ENCODE measurements at places on chromosomes 4 and X. TPM values are rescaled to one million over a fixed set of nuclear protein-coding genes. Genes with fewer than 3 reads are reported as not detected.

DNA sequence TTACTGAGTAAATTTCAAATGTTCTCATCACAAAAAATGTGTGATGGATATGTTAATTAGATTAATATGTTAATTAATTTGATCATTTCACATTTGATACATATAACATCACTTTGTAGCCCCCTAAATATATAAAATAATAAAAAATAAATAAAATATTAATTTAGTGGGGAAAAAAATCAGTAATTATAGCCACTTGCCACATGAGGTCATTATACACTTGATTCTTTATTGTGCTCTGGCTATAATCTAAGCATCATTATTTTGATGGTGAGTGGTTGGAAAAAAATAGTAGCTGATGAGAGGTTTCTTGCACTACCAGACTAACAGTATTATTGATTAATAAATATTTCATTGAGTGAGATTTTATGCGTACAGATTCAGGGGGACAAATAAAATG lies 57.4 kb downstream of the DCK start:
- DNase-seq: no peak

DNA sequence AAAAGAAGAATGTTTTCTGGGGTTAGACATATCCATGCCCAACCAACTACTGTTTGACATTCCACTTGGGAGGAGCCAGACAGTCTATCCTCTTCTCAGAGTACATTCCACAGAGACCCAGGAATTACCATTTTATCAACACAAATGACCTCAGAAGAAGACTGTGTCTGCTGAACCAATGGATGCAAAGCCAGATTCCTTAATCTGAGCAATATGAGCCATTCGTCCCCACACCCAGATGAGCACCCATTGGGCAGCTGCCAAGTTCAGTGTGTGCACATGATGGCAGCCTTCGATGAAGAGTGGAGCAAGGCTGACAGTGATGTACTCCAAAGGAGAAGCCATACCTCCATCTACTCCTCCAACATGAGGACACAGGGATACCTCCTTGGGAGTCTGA lies 111.3 kb downstream of the ZNF674 start:
- no peak for DNase-seq

DNA sequence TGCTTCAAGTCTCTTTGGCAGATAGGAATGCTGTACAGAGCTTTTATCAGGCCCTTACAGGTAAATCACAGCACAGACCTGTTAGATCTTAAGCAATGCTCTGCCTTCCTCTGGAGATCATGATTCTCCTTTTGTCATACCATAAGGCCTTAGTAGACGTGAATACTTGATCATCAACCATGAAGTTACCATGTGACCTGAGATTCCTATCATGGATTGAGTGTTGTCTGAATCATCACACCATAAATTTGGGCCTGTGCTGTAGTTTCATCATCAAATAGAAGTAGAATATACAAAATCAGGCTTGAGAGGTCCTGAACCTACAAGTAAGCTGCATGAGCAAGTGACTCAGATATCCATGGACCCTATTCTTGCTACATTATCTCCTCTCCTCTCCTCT lies 466.8 kb upstream of the INTU start:
- no peak for DNase-seq

DNA sequence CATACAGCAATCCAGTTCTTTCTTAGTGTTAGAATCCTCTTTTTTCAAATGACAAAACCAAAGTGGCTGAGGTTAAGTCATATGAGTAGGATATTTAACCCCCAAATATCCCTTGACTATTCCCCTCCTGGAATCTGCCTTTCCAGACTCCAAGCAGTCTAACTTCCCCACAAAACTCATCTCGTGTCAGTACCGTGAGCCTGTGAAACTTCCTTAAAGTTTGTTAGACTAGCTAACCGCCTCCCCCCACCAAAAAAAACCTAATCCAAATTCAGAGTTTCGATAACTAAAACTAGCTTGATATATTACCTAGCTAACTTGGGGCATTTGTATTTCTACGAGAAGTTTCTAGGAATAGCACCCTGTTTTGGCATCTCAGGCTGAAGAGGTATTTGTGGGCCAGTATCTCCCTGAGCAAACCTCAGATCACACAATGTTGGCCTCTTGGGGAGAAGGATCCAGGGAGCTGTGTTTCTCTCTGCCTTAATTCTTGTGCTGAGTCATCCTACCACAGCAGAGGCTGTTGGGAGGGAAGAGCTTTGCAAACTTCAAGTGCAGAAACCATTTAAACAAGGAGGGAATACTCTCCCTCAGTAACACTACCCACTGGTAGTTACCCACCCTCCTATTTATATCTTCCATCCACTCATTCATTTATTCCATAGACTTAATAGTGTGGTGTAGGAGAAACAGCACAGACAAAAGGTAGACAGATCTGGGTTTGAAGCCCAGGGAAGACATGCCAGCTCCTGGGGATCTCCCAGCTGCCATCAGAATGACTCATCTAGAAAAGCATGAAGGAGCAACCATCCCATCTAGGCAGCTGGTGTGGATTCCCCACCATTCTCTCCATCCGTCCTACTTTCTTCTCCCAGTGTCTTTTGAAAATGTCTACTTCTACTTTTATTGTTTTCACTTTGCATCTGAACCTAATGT lies 39.3 kb upstream of the TXK start:
- DNase-seq: peak; percentile 11

PPEF2 gene
- total RNA-seq: 0.04 TPM

- no peak for DNase-seq
Measured at GRCh38 chr4:85587952-85588351, 113.0 kb downstream of the ARHGAP24 start.

- no peak for DNase-seq
Measured at GRCh38 chrX:153814591-153815315, 15.6 kb downstream of the PDZD4 start.

HPSE gene
- total RNA-seq: 0.18 TPM

GRCh38 chr4:8110071-8110986 lies 48.3 kb downstream of the ABLIM2 start:
- peak; percentile 35 for DNase-seq

DNA sequence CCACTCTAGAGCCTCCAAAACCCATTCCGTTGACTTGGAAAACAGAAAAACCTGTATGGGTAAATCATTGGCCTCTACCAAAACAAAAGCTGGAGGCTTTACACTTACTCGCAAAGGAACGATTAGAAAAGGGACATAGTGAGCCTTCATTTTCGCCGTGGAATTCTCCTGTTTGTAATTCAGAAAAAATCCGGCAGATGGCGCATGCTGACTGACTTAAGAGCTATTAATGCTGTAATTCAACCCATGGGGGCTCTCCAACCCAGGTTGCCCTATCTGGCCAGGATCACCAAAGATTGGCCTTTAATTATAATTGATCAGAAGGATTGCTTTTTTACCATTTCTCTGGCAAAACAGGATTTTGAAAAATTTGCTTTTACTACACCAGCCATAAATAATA lies 60.8 kb downstream of the ZNF732 start:
- peak; percentile 9 for DNase-seq

DNA sequence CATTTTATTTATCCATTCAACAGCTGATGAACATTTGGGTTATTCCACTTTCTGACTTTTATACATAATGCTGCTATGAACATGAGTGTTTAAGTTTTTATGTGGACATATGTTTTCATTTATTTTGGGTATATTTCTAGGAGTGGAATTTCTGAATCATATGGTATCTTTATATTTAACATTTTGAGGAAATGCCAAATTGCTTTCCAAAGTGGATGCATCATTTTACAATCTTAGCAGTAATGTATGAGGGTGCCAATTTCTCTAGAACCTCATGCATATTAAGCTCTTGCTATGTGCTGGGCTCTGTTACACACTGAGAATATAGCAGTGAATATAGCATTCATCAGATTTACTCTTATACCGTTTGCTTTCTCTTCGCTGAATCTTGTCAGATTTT lies 983.7 kb downstream of the STIM2 start:
- DNase-seq: peak; percentile 87

AR gene
- total RNA-seq: 8.1 TPM

UNC5C gene
- total RNA-seq: 0.75 TPM

DNA sequence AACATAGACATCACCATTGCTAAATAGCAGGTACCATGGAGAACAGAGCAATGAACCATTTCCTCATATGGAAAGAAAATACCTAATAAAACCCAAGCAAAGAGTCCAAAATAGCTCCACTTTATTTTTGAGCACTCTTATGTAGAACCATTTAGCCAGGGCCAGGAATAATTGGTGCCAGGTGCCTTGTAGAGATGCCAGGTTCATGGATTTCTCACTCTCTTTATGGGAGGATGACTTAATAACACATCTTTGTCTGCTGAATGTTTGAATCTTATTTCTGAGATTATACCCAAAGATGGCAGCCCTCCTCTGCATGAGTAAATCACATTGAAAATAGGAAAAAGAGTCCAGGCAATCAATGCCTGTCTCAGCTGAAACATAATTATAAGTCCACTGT lies 212.3 kb upstream of the SFRP2 start:
- DNase-seq: peak; percentile 54

OTC gene
- total RNA-seq: 0.04 TPM

SSX2B gene
- total RNA-seq: not detected

DNA sequence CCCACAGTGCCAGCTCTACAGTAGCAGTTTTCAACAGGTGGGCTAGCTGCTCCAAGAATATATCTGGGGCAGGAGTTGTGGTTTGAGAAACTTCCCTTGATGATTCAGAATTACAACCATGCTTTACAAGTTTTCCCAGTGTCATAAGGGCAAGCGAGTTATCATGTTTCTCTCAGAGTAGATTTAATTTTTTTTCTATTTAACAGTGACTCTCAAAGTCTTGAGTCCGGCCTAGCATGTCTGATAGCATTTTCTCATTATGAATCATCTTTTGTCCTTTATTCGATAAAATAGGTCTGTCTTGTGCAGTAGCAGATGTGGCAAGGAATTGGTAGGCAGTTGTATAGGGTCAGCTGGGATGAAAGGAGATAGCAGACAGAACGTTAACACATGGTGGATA lies 62.2 kb upstream of the SPANXD start:
- DNase-seq: no peak

LRP2BP gene
- 4.1 TPM for total RNA-seq

- DNase-seq: peak; percentile 17
Measured at GRCh38 chr4:41797260-41797659, 48.7 kb upstream of the PHOX2B start.

GRCh38 chr4:144557404-144557803 lies 88.6 kb upstream of the HHIP start:
- no peak for DNase-seq
